ENCODE measurements at places on chromosomes 16 and 17.

DNA sequence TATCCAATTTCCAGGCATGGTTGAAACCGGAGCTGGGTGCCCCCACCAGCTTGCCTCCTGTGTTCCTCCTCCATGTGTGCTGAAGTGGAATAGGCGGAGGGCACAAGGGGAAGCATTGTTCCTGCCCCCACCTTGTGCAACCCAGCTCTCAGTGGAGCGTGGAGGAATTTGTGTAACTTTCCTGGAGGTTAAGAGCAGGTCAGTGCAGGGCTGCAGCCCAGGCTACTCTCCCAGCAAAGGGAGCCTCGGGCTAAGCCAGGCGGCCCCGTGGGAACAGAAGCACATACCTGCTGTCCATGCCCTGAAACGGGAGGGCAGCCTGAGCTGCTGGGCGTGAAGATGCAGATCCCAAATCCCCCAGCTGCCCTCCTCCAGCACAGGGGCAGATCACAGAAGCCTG, 158.8 kb upstream of the LHX1 start:
- H3K36me3 ChIP-seq: no peaks in the 10 kb centered on the region
- H3K4me1 ChIP-seq: no peaks in the 10 kb centered on the region
- H3K27me3 ChIP-seq: no peaks in the 10 kb centered on the region
- no peak for DNase-seq

DNA sequence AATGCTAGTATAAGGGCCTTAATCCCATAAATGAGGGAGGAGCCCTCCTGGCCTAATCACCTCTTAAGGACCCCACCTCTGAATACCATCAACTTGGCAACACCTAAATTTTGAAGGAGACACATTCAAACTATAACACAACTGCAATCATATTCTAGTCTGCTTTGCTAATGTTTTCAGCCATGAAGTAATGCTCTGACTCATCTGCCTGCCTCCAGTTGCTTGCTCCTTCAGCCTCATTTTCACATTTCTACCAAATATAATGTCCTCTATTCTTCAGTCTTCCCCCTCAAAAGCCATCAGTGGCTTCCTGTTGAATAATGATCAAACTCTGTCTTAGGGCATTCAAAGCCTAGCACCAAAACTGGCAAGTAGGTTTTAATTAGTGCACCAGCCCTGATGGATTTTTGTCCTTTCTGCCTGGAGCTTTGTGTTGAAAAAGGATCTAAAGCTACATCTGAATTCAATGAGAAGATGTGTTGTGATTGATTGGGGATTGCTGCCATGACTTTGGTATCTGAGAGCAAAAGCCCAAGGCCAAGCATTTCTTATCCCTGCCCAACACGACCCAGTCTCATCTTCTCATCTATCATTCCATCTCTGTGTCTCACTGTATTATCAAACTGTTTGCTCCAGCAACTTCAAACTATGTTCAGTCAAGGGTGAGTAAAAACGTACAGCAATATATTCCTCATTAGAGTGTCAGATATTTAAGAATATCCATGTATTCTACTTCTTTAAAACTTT, 140.8 kb upstream of the ELAC2 start:
- no peaks in the 10 kb centered on the region for H3K36me3 ChIP-seq
- no peak overlapping the region for H3K27ac ChIP-seq
- H3K4me1 ChIP-seq: no peaks in the 10 kb centered on the region
- H3K27me3 ChIP-seq: no peaks in the 10 kb centered on the region

DNA sequence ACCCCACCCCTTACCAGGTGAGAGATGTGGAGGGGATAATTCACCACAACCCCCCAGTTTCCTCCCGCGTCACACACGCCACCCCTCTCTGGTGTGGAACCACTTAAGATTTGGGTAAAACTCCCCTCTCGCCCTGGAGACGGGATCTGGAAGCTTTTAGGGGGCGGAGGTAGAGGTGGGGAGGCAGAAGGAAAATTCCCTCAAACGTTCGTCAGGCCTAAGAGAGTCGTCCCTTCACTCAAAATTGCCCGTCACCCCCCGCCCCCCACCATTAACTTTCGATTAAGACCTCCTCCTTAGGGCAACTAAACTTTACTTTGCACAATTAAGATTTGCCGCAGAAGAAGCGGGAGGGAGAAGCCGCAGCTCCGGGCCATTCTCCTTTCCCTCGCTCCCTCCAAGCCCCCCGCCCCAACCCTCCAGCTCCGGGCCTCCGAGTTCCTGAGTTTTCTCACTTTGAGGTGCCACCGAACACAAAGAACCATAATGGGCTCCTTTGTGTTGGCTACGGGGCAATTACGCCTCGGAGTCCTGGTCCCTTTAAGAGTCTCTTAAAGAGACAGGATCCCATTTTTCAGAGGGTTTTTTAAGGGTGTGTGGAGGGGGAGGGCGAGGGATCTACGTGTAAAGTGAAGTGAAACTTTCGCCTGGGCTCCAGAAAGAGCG, 985 bp upstream of the FZD2 start:
- peaks cover 15% of the 10 kb centered on the region for H3K27me3 ChIP-seq
- H3K36me3 ChIP-seq: no peaks in the 10 kb centered on the region
- peaks cover 10% of the 10 kb centered on the region for H3K4me1 ChIP-seq
- DNase-seq: peak; percentile 96
- H3K4me3 ChIP-seq: peak overlapping the region; percentile 56

GRCh38 chr16:81548876-81549546, 104.4 kb downstream of the CMIP start:
- H3K27me3 ChIP-seq: no peaks in the 10 kb centered on the region
- peaks cover 2% of the 10 kb centered on the region for H3K4me1 ChIP-seq
- no peak for DNase-seq
- no peaks in the 10 kb centered on the region for H3K36me3 ChIP-seq
- H3K4me3 ChIP-seq: no peak overlapping the region

- H3K27me3 ChIP-seq: no peaks in the 10 kb centered on the region
- no peak for DNase-seq
- no peak overlapping the region for H3K27ac ChIP-seq
- no peaks in the 10 kb centered on the region for H3K36me3 ChIP-seq
Measured at GRCh38 chr17:62718429-62718828, 89.7 kb downstream of the MARCHF10 start.

DNA sequence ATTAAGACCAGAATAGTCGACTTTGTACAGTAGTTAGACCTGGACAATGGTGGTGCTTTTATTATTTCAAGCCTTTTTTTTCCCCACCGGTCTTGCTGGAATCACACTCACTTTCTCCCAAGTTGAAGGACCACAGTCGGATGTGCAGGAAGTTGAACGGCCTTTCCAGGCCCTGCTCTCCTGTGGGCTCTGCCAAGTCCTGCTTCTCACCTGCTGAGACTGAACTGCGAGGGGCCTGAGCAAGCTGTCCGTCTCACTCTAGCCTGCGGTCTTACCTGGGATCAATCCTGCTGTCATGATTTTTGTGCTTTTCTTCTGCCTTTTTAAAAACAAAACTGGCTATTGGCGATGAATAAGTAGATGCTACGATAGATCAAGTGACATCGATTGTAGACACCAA, 1.3 kb downstream of the TLCD3A start:
- H3K36me3 ChIP-seq: peaks cover 1% of the 10 kb centered on the region
- no peak overlapping the region for H3K4me3 ChIP-seq
- no peak overlapping the region for H3K27ac ChIP-seq
- DNase-seq: no peak

- DNase-seq: no peak
- no peaks in the 10 kb centered on the region for H3K27me3 ChIP-seq
- no peak overlapping the region for H3K4me3 ChIP-seq
Measured at GRCh38 chr17:42313773-42314566, 25.7 kb downstream of the STAT5A start.

DNA sequence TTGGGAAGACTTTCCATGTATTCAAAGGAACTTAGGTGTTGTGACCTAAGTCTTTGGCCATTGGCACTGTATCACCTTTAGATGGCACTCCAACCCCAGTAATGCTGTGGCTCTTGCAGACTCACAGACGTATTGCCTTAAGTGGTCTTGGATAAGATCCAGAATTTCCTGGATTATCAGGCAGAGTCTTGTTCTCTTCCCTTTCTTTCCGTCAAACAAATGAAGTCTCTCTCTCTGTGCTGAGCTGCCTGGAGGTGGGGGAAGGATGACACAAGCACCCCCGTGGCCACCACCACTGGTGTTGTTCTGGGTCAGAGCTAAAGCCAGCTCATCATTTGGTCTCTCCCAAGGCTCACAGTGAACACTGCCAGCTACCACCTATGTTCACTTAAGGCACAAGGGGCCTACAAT, 789.9 kb upstream of the KIF2B start:
- H3K36me3 ChIP-seq: no peaks in the 10 kb centered on the region
- no peak overlapping the region for H3K4me3 ChIP-seq
- H3K27me3 ChIP-seq: no peaks in the 10 kb centered on the region

DNA sequence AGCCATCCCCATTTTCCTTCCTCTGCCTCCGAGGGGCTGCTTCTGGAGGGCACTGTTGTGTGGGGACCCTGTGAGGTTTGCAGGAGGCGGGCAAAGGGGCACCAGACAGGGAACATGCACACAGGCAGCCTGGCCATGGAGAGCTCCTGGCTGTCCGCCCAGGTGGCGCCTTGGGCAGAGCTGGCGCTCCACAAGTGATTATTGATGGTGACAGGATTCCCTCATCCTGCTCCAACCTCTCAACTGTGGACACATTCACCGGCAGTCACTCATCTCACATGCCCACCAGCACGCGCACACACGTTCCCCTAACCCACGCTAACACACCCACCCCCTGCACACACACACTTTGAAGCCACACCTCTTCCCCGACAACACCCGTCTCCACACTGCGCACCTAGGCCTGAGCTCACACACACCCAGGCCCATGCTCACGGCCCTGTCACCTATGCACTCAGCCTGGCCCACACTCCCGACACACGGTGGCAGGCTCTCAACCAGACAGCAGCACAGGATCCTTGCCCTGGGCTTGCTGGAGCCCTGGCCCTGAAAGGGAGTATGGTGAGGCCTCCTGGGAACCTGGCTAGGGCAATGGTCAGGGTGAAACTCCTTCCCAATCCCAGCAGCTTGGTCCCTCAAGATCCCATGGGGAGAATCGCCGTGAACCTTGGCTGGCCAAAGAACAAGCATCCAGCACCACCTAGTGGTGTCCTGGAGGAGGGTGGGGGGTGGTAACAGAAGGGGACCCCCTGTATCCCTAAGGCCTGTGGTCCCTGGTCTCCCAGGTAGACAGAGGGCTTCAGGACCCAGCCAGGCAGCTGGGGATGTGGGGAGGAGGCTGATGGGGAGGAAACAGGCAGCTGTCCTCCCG, 3.6 kb downstream of the PNMT start:
- peak; percentile 70 for DNase-seq
- peaks cover 2% of the 10 kb centered on the region for H3K27me3 ChIP-seq
- H3K27ac ChIP-seq: no peak overlapping the region
- H3K36me3 ChIP-seq: no peaks in the 10 kb centered on the region
- H3K4me1 ChIP-seq: no peaks in the 10 kb centered on the region
- H3K4me3 ChIP-seq: no peak overlapping the region

GRCh38 chr17:58577696-58578095, 63.3 kb upstream of the MTMR4 start:
- no peaks in the 10 kb centered on the region for H3K27me3 ChIP-seq
- no peak overlapping the region for H3K4me3 ChIP-seq
- DNase-seq: peak; percentile 57
- no peak overlapping the region for H3K27ac ChIP-seq

GRCh38 chr17:18203308-18203707, 19.7 kb downstream of the ALKBH5 start:
- H3K4me3 ChIP-seq: no peak overlapping the region
- peaks cover 3% of the 10 kb centered on the region for H3K36me3 ChIP-seq
- peak; percentile 90 for DNase-seq
- H3K27ac ChIP-seq: no peak overlapping the region
- no peaks in the 10 kb centered on the region for H3K27me3 ChIP-seq

DNA sequence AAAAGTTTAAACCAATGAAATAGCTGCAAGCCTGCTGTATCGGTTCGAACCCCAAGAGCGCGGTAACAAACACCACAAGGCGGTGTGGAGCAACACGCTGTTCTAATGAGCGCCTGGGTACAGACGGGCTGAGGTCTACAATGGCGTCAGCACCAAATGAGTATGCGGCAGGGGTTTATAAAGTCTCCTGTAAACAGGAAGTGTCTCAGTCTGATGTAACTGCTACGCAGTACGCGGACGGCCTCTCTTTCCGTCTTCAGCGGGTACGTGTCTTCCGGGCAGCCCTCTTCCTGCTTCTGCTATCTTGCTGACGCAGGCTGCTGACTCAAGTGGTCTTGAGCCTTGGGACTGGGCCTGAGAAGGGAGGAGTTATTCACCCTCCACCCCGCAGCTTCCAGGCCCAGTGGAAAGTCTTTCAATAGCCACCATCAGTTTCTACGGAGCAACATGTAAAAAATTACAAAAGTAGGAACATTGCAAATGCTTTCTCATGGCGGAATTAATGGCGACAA, 40.5 kb upstream of the KCNJ2 start:
- no peak for DNase-seq
- H3K4me3 ChIP-seq: no peak overlapping the region
- H3K27ac ChIP-seq: no peak overlapping the region
- H3K4me1 ChIP-seq: peaks cover 2% of the 10 kb centered on the region
- no peaks in the 10 kb centered on the region for H3K27me3 ChIP-seq
- no peaks in the 10 kb centered on the region for H3K36me3 ChIP-seq

DNA sequence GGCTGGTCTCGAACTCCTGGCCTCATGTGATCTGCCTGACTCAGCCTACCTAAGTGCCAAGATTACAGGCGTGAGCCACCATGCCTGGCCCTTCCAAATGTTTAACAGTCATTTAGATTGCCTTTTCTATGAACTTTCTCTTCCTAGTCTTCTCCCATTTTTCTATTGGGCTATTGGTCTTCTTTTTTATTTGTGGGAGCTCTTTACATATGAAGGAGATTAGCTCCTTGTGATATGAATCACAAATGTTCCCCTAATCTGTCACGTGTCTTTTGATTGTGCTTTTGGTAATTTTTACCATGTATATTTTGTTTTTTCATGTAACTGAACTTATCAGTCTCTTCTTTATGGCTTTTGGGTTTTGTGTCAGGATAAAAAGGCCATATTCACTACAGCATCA, 11.9 kb downstream of the ADCY7 start:
- no peak overlapping the region for H3K4me3 ChIP-seq
- DNase-seq: no peak
- no peaks in the 10 kb centered on the region for H3K36me3 ChIP-seq
- no peak overlapping the region for H3K27ac ChIP-seq
- H3K27me3 ChIP-seq: no peaks in the 10 kb centered on the region

GRCh38 chr16:86513471-86514277, 3.3 kb downstream of the FOXF1 start:
- H3K27me3 ChIP-seq: peaks cover 45% of the 10 kb centered on the region
- peaks cover 3% of the 10 kb centered on the region for H3K4me1 ChIP-seq
- no peaks in the 10 kb centered on the region for H3K36me3 ChIP-seq
- DNase-seq: peak; percentile 27
- H3K27ac ChIP-seq: no peak overlapping the region
- H3K4me3 ChIP-seq: peak overlapping the region; percentile 8

DNA sequence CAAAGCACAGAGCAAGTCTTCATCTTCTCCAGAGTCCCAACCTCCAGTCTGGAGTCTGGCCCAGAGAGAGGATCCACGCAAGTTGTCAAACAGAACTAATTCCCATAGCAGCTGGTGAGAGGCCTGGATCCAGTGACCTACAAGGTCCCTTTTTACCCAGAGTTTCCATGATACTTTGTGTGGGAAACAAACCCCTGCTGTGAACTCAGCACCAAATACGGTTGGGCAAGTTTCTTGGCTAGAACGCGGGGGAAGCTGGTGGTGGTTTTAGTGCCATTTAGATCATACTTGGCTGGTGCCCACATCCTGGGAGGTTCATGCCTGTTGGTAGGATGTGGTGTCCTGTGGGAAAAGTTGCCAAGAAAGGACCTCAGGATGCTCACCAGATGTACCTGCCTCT, 18.1 kb downstream of the TMC7 start:
- no peak overlapping the region for H3K4me3 ChIP-seq

- H3K27me3 ChIP-seq: no peaks in the 10 kb centered on the region
- no peak overlapping the region for H3K4me3 ChIP-seq
- no peak for DNase-seq
- peaks cover 4% of the 10 kb centered on the region for H3K4me1 ChIP-seq
- no peak overlapping the region for H3K27ac ChIP-seq
Measured at GRCh38 chr17:81655378-81656117, 794 bp downstream of the PDE6G start.
